Activated CD4-positive, alpha-beta T cell treated with anti-CD3 and anti-CD28 coated beads for 24 hours (primary cell): ENCODE measurements at places on chromosomes 7 and 10.

DNA sequence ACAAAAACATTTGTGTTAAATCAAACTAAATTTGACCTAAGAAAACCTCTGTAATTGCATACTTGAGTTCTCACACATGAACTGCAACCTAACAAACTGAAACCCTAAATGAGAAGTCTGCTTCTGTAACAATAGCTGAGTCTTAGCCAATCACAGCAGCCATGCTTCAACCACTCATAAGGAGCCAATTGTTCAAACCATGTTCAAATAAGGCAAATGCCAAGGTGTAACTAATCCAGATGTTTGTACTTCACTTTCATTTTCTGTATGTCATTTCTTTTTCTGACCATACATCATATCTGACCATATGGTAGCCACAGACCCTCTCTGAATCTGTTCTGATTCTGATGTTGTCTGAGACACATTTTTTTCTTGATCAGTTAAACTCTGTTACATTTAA is 47.5 kb upstream of the ANTXRL start:
- no peak for DNase-seq

DNA sequence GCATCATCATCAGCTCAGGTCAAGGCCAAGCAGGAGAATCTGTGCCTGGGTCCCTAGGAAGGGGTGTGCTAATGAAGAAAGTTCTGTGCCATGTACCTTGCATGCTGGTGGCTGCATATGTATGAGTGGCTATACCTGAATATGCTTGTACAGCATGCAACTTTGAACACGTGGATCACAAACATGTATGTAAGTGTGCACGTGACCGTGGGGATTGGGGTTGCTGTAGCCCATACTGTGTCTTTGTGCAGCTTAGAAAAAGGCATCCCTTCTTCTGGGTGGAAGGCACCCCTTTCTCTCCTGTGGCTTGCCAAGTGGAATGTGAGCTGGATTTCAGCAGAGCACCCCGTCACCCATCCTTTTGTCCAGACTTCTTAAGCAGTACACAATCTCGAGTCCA is 13.8 kb downstream of the EMX2 start:
- DNase-seq: no peak

DNA sequence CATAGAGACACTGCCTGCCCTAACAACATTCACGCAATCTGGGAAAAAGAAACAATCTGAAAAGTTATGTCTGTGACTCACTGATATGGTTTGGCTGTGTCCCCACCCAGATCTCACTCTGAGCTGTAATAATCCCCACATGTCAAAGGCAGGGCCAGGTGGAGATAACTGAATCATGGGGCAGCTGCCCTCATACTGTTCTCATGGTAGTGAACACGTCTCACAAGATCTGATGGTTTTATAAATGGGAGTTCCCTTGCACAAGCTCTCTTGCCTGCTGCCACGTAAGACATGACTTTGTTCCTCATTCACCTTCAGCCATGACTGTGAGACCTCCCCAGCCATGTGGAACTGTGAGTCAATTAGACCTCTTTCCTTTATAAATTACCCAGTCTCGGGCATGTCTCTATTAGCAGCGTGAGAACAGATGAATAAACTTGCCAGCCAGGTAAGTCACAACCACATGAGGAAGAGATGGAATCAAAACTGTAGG is 341.5 kb upstream of the AOAH start:
- peak; percentile 23 for DNase-seq

GRCh38 chr7:34823650-34824258 is 165.7 kb downstream of the NPSR1 start:
- peak; percentile 52 for DNase-seq

- no peak for DNase-seq
Observed at GRCh38 chr10:77308084-77308732, 329.4 kb downstream of the KCNMA1 start.

DNA sequence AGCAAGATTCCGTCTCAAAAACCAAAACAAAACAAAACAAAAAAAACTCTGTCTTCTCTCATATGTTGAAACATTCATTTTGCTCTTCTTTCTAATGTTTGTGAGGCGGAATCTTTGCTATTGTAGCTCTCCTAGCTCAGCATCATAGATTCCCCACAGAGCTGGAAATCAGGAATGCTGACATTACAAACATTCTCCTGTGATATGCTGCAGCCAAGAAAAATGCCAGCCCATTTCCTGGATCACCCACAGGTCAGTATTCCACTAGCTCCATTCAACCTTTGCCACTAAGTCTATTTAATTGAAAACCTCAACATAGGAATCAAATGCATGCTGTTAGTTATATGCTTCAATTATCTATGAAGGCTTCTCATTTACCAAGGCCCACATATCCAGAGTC is 186.3 kb downstream of the IPMK start:
- DNase-seq: no peak

DNA sequence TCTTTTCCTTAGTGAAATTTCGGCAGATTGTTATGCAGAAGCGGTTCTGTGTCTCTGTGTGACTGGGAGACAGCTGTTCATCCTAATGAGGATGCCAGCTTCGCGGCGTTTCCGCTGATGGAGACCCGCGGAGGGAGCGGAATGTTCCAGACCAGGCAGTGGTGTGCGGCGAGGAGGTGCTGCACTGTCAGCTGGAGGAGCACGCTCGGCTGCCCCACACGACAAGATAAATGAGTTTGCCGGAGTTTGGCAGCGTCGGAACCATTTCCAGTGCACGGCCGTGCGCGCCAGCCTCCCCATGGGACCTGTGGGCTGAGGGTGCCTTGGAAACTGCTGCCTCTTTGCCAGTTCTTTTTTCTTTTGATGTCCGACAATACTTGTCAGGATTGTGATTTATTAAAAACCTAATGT is 64.6 kb downstream of the WDR37 start:
- DNase-seq: no peak

GRCh38 chr10:100872034-100872791 is 40.5 kb upstream of the SLF2 start:
- peak; percentile 67 for DNase-seq

- no peak for DNase-seq
Observed at GRCh38 chr10:132691711-132692153, 94.2 kb downstream of the NKX6-2 start.
